ENCODE measurements at places on chromosomes 4 and X.

- no peak for DNase-seq
These were observed 49.8 kb downstream of the PARM1 start for GRCh38 chr4:74982546-74983252.

DNA sequence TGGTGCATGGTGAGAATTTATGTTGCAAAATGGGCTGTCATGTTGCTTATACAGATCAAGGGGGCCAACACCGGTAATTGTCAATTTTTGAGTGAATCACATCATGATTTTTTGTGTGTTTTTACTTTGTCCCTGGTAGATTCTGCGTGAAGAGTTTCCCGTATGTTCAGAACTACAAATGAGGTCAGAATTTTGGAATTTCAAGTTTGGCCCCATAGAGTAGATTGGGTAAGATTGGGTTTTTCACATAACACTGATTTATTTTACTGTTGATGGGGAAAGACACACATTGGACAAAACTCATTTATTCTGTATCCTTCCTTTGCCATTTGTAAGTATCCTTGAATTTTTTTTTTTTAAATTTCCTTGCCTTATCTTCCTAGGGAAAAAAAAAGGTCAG is 158.5 kb upstream of the MXRA5 start:
- DNase-seq, result no peak

GRCh38 chr4:1850276-1850675 is 5.7 kb downstream of the LETM1 start:
- DNase-seq, result no peak

DNA sequence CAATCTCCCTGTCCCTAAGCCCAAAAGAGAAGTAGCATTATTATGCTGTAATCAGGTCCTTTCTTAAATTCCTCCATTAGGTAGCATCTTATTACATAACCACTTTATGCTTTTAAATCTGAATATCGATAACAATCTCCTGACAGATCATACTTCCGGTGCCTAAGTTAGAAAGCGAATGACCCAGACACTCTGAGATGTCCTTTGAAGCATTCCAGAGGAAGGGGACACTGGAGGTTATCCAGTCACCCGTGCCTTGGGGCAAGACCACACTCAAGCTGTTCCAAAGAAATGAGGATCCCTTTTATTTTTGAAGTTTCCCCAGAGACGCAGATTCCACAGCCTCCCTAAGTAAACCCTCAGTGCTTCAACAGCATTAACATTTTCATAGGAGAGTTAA is 125.7 kb downstream of the PALLD start:
- no peak for DNase-seq

DNA sequence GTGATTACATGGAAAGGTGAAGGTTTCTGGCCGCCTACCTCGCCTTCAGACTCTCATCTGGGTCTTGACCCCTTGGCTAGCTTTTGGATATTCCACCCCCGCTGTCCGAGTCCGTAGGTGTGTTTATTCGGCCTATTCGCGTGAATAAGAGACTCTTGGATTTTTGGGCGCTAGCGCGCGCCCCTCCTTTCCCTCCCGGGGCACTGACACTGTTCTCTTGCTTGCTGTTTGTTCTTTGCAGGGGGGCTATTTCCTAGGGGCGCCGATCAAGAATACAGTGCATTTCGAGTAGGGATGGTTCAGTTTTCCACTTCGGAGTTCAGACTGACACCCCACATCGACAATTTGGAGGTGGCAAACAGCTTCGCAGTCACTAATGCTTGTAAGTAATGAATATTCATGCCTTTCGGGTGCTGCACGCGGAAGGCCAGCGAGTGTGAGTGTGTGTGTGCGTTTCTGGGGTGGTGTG is 932 bp downstream of the GRIA2 start:
- no peak for DNase-seq

DNA sequence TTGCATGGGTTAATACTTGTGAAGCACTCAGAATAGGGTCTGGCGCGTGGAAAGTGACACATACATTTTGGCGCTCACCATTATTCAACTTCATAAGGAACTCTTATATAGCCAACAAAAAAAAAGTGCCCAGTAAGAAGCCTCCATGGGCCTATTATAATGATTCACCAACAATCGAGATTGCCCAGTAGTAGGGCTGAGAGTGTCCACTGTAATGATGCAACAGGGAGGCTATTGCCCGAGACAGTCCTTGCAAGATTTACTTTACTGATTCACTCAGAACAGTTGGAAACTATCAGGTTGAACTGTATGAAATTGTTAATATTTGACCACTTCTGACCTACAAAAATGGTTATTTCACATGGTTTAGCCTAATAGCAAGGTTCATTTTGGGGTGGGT is 86.0 kb downstream of the PJA1 start:
- DNase-seq, result no peak

DNA sequence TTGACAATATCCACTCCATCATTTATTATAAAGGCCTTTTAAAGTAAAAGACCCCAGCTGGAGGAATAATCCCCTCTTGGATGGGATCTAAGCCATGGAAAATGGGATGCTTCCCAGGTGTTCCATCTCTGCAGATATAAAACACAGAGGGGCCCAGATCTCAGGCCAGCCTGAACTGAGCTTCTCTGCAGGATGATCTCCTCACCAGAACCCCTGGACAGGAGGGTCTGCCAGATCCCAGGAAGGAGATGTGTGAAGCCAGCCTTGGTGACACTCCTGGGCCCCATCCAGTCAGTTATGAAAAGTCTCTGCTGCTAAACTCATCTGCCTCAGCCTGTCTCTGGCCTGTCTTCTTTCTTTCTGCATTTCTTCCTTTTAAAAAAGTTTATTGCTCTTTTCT is 56.7 kb downstream of the HTRA3 start:
- no peak for DNase-seq

- no peak for DNase-seq
These were observed 5.4 kb upstream of the TRPC3 start for GRCh38 chr4:121957266-121957665.

DNA sequence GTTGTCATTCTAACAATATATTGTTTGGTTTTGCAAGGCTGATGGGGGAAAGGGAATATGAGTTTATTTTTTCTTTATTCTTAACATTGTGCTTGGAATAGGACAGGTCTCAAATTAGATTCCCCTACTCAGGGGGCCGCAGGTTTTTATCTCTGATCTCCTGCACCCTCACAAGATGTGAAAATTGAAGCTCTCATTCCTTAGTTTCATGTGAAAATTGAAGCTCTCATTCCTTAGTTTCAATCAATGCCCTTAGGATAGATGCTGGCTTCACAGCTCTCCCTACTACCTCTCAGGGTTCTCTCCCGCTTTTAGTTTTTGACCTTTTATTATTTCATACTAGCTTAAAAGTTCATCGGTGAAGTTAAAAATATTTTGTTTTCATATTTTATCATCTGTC is 12.0 kb downstream of the NEIL3 start:
- no peak for DNase-seq

DNA sequence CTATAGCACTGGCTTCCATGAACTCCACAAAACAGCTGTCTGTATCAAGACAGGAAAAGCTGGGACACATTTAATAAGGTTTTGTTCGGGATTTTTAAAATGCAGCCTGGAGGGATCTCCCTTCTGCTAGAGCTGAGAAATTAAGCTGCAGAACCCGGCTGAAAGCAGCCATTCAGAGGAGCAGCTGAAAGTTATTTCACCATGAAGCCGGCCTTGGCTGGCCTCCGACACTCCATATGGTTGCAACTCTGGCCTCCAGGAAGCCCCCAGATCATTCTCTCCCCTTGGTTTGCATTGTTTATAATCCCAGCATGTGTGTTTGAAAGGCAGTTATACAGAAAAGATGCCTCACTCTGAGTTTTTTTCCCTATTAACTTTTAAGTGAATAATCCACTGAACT is 239.4 kb downstream of the SPATA18 start:
- DNase-seq, result no peak

DNA sequence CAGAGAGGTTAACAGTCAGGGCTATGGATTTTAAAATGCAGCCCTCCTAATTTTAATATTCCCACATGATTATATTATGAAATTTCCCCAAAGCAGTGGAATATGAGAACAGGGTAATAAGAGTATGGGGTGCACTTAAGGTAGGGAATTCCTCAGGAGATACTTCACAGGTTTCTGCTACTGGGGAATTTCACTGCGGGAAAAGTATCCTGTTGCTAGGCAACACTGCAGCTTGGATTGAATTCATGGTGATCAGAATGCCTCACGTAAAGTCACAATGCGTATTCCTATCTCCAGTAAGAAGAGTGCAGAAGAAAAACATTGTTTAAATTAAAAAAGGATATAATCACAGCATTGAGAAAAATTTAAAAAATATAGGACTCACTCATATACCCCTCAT is 398.1 kb upstream of the RPS6KA3 start:
- no peak for DNase-seq

DNA sequence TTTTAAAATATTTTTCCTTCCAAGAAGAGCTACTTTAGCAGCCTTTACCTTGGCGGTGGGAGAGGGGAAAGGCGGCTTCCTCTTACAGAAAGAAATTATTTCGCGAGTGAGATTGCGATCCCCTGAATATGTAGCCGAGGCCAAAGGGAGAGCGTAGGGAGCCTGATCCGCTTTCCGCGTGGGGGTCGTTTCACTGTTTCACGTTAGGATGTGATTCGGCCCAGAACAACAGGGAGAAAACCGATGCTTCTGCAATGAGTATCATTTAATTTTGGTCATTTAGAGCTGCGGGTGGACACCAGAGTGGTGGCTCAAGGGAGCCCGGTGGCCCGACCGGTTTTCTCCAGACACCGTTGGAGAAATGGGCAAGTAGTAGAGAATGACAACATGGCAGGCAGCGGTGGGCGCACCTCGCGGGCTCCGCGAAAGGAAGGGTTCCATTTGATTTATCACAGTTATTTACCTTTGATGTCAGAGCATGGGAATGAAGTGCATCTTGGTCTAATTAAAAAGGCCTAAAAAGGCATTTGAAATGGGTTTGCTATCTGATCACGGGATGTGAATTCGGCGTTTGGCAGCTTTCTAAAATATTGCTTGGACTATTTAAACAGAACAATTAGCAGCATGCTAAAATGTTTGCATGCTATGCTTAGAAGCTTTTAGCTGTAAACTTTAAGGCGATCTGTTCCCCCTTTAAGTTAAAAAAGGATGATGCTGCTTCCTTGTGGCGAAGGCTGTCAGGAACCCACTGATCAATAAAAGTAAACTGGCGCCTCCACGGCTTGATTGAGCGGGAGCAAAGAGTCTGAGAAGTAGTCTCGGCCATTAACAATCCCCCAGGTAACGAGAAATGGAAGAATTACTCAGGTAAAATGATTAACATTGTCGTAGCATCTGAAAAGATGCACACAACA is 2.0 kb upstream of the PCDH19 start:
- DNase-seq, result no peak

All from activated naive CD4-positive, alpha-beta T cell treated with anti-CD3 and anti-CD28 coated beads, Interleukin-2, amount 10 ng/mL, durations not matched to agents 7 days and 5 days (primary cell).